ENCODE measurements at places on chromosomes 2 and 18.

DNA sequence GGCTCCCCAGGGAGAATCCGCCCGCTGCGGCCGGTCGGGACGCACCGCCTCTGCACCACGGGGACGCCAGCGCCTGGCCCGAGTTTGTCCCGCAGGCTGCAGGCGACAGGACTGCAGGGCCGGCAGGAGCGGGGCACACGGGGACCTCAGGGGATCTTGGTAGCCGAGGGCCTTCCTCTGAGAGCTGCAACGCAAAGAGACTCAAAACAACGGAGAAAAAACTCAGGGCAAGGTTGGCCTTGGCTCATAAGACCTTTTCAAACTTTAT is 79.7 kb downstream of the ARHGEF4 start:
- no peak for DNase-seq

GRCh38 chr2:31980674-31981356 is 30.0 kb downstream of the MEMO1 start:
- no peak for DNase-seq

GRCh38 chr2:67977464-67977863 is 85.3 kb downstream of the C1D start:
- no peak for DNase-seq

DNA sequence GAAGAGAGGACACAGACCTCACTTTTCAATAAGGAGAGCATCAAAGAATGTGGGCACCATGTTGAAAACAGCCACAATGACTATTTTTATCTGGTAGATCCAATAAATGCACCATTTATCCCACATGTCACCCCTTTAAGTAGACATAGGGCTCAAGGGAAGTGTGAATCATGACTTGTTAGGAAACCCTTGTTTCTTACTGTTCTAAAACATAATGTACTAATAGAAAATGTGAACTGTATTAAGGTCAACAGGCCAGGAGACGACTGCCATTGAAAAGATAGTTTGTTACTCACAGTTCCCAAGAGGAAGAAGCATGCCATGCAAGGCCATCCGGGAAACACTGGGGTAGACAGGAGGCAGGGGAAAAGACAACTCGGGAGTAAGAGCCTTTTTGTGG is 137.7 kb downstream of the EN1 start:
- no peak for DNase-seq

DNA sequence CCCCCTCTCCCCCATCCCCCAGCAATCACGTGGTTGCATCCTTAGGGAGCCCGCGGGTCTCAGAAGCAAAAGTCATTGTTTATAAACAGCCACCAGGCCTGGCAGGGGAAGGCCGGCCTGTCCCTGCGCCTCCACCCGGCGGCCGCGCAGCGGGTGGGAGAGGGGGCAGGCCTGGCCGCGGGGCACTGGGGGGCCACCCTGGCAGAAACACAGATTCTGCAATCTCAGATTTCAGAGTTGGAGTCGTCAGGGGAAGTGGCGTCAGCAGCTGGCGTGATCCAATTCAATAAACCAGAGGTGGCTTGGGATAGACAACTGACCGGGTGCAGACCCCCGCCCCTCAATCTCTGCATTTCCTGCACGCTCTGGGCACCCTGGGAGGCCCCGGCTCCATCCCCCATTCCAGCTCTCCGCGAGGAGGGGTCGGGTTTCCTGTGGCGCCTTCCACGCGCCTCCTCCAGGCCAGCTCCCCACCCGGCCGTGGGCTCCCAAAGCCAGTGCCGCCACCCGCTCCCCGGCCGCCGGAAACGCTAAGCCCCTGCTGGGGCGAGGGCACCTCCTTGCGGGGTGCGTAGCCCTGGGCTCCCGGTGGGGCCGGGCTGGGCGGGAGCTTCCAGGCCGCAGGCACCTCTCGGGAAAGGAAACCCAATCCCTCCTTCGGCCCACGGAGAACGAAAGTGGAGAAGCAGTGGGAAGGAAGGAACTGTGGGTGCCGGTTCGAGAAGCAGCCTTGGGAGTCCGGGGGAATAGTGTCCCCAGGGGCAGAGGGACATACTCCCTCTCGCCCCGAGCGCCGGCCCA is 1.1 kb downstream of the BIN1 start:
- no peak for DNase-seq

- peak; percentile 7 for DNase-seq
Observed at GRCh38 chr2:63301481-63301880, 250.9 kb downstream of the OTX1 start.

DNA sequence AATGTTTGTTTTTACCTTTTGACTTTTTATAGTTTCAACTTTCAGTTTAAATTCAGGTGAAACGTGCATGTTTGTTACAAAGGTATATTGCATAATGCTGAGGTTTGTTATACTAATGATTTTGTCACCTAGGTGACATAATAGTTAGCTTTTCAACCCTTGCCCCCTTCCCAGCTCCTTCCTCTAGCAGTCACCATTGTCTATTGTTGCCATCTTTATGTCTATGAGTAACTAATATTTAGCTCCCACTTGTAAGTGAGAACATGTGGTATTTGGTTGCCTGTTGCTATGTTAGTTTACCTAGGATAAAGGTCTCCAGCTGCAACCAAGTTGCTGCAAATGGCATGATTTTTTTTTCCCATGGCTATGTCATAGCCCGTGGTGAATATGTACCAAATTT is 322.3 kb upstream of the SETBP1 start:
- DNase-seq = no peak

DNA sequence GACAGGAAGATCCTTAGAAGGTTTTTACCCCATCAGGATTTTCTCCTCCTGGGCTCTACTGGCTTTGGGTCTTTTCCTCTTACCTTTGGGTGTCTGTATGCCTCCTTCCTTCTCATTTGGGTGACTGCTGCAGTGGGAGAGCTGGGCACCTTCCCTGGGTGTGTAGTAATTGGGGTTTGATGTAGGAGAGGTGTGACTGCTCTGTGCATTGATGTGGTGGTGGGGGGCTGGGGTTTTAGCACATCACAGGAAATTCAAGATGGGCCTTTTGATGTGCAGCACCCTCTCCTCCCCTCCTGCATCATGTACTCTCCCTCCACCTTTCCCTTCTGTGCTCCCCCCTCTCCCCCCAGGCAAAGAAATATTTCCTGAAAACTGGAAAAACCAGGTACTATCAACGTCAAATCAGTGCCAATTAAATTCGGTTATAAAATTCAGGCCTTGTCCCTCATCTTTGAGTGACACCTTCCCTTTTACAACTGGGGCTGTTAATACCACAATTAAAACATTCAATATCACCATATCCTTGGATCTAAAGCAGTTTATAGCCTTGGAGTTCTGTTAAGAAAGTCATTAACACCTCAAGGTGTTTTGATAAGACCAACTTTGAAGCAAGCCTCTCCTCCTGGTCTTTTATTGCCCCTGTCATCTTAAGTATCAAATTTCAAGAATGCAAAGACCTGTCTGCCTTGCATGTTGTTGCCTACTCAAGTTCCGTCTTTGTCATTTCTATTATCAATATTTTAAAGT is 23.3 kb downstream of the EDAR start:
- no peak for DNase-seq
